ENCODE measurements at places on chromosomes 4 and X. TPM values are rescaled to one million over a fixed set of nuclear protein-coding genes. Genes with fewer than 3 reads are reported as not detected.

GRCh38 chr4:16072168-16072567 is 11.7 kb downstream of the PROM1 start:
- DNase-seq, result no peak

The GAK gene
- total RNA-seq, result 121 TPM

DNA sequence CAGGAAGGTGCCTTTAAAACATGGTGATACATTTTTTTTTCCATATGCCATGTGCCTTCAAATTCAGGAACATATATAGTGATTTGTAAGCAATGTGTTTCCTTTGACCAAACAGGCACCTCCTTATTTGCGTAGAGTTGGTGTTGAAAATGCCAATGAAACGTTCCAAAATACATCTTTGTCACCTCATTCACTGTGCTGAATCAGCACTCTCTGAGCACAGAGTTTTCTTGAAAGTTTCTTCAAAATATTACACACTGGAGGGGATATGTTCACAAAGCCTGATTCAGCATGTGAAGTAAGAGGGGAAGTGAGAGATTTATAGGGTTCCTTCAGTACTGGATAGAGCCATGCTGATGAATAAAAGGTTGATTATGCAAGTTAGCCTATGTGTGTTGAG is 85.7 kb upstream of the PRR32 start:
- DNase-seq, result no peak

The PF4V1 gene
- not detected for total RNA-seq

GRCh38 chrX:70998411-70999027 is 67.6 kb upstream of the SLC7A3 start:
- DNase-seq, result peak; percentile 9

The NDNF gene
- 0.90 TPM for total RNA-seq

GRCh38 chr4:141971869-141972268 is 335.5 kb downstream of the IL15 start:
- no peak for DNase-seq

GRCh38 chr4:126838941-126839679 is 793.6 kb upstream of the INTU start:
- no peak for DNase-seq

DNA sequence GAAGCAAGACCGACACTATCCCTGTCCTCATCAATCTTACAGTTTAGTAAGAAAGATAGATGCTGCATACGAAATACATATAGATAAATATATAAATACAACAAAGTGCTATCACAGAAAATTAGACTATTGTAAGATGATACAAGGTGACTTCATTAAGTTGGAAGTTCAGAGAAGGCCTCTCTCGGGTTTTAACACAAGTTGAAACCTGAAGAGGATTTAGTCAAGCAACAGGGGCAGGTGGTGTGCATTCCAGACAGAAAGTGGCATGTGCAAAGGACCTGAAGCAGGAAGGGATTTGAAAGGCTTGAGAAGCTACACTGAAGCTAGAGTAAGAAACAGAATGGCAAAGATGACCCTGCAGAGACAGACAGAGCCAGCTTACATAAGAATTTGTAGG is 36.5 kb downstream of the USP46 start:
- no peak for DNase-seq

DNA sequence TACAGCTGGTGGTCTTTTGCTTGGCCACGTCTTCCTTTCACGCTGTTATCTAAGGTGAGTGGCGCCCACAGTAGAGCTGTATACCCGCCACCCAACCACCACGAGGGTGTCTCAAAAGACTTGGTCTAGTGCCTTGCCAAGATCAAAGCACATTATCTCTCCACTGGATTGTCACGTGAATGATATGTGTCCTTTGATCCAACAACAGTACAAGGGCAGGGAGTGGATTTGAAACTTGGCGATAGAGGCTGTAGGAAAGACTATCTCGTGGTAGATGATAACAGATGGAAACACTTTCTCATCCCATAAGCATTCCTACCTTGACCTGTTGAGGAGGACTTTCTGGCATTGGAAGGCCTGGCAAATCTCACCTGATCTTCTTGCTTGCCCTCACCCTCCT is 37.7 kb upstream of the BCLAF3 start:
- no peak for DNase-seq

DNA sequence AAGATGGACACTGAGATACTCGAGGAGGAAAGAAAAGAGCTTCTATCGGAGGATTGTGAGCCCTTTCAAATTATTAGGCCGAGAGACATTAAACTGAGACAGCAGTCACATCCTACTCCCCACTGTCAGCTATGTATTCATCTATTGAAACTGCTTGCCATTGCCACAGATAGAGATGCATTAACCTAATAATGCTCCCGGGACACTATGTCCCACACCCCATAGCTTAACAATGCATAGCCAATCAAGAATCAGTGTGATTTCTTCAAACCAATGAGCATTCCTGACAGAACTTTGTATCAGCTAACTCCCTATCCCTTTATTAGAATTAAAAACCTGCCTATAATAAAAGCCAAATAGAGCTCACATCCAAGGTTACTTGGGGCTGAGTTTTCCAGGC is 118.1 kb upstream of the NEIL3 start:
- no peak for DNase-seq

DNA sequence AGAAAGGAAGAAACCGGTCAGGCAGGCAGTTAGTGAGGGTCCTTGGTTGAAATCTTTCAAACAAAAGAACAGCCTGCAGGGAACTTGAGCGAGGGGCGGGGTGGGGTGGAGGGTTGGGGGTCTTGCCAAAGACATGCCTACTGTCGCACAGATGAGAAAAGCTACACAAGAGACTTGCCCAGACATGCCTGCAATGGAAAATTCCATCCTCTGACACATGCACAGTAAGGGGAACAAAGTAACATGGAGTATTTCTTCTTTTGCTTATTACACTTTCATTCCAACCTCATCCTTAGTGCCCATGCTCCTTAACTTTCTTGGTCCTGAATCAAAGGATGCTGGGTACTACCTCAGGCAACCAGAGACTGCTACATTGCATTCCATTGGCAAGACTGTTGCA is 1491.2 kb downstream of the STIM2 start:
- DNase-seq, result no peak

DNA sequence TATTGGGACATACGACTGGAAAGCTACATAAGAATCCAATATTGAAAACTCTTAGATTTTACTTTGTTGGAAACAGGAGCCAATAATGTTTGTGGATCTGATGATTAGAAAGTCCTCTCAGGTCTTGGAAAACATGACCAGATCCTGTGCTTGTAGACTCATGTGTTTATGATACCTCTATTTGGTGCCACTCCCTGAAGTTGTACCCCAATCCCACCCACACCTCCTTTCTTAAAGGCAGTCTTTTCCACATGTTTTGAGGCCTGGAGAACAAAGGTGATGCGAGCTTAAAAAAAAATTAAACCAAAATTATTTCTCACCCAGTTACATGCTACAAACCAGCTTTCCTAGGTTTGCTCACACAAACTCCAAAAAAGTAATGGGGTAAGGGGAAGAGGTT is 262.7 kb downstream of the PTTG2 start:
- no peak for DNase-seq

- no peak for DNase-seq
Measured at GRCh38 chr4:61210186-61210939, 10.2 kb downstream of the ADGRL3 start.

DNA sequence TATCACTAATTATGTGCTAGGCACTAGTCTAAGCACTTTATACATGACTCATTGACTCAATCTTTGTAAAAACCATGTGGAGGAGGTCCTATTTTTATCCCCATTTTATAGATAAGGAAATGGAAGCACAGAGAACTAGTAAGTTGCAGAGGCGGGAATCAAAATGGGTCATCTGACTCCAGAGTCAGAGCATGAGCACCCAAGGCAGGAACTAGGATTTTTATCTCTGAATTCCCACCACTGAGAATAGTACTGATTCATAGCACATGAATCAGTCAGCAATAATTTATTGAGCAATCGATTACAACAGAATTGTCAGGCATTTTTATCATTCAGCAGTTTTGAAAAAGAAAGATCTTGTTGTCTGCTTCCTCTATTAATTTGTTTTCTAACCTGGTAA is 19.3 kb downstream of the SCARB2 start:
- DNase-seq, result peak; percentile 85

DNA sequence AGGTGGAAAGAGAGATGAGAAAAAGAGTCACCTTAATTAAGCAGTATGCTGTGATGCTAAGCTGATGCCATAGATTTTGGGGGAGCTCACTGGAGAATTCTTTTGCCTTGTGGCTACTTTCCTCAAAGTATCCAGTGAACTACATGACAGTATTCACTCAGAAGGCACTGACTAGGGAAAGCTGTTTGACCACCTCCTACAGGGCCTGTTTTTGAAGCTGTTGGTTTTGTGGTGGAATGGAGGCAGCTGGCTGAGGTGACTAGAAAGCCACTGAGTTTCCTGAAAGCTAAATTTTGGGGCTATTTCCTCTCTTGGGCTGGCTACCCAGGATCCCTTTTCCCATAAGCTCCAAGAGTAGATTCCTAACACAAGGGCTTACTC is 124.8 kb upstream of the EOLA2 start:
- no peak for DNase-seq

GRCh38 chr4:22596409-22596808 is 80.5 kb upstream of the ADGRA3 start:
- DNase-seq, result no peak

The BMPR1B gene
- total RNA-seq, result 4.7 TPM

- DNase-seq, result no peak
Measured at GRCh38 chrX:153873282-153874084, 12.5 kb downstream of the L1CAM start.

- DNase-seq, result no peak
Measured at GRCh38 chr4:172628263-172628662, 540.3 kb upstream of the GALNT7 start.

The DMD gene
- 2.5 TPM for total RNA-seq

- no peak for DNase-seq
Measured at GRCh38 chr4:8061145-8061544, 97.5 kb downstream of the ABLIM2 start.

The CXCL3 gene
- total RNA-seq, result 5.5 TPM

DNA sequence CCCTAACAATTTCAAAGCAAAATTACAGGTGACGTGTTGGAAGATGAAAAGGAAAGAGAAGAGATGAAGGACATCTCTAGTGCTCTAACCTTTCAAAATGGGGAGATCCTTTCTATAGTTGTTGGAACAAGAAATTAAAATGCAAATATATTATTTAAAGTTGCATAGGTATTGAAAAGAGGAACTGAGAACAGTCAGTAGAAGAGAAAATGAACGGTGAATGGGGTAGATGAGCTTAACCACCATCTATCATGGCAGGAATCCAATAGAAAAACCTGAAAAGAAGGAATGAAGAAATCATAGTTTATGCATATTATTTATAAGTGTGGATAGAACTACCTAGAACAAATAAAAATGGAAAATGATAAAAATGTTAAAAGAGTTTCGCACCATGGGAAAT is 42.0 kb downstream of the ANXA5 start:
- DNase-seq, result no peak

DNA sequence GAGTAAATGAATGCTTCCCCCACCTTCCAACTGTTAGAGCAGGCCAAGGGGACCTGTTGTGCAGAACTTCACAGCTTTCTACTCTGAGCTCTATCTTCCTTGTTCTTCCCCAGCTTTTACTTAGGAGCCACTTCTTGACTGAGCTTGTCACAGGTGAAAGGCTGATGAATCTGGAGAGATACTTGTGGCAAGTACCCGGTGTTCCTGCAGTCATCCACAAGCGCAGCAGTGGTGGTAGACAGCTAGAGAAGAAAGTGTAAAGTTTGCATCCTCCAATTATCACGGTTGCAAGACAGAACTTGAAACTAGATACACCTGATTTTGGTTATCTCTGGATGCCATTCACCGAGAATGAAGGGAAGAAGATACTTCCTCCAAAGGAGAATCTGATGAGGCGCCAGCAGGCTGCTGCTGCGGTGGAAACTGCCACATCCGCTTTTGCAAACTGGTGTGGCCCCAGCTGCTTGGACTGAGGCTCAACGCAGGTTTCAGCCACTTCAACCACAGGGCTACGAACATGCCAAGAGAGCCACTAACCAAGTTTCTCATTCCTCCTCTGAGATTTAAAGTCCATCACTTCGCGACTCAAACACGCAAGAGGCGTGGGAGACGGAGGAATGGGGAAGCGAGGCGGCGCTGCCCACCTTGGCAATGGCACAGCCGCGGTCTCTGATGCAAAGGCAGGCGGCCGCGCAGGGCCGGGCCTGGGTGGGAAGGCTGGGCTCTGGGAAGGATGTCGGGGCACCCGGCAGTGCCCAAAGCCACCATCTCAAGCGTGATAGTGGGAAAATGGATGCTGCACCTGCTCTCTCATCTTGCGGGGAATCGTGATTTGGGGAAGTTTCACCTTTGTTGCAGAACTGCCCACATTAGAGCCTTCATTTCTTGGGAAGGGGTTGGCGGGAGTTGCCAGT is 1.3 kb upstream of the FHIP1A start:
- DNase-seq, result no peak
